Smooth muscle cell of the pulmonary artery (primary cell): ENCODE measurements at places on chromosomes 7 and 10. TPM values are rescaled to one million over a fixed set of nuclear protein-coding genes. Genes with fewer than 3 reads are reported as not detected.

Gene CYP26A1
- not detected in 2 replicates for total RNA-seq

Gene LIPJ
- not detected in 2 replicates for total RNA-seq

Gene TMEM196
- not detected in 2 replicates for total RNA-seq

Gene EN2
- not detected in 2 replicates for total RNA-seq

Gene THSD7A
- 0.13 and 0.17 TPM in 2 replicates for total RNA-seq

Gene IL2RA
- total RNA-seq = not detected in 2 replicates

Gene PHYH
- total RNA-seq = 13.9 and 21.5 TPM in 2 replicates

Gene NEURL1
- under 0.01 and 0.63 TPM in 2 replicates for total RNA-seq

Gene ASL
- total RNA-seq = 40.0 and 58.3 TPM in 2 replicates

Gene MLXIPL
- total RNA-seq = 0.03 and 0.39 TPM in 2 replicates

Gene MEIG1
- 0.46 TPM in 1 of 2 replicates, not detected in the other for total RNA-seq

Gene BEND7
- 4.0 and 7.6 TPM in 2 replicates for total RNA-seq

Gene AMPH
- total RNA-seq = 0.13 and 0.78 TPM in 2 replicates

Gene TMEM225B
- 0.52 and 1.1 TPM in 2 replicates for total RNA-seq

Gene FAM237B
- not detected in 2 replicates for total RNA-seq

Gene TET1
- 1.8 and 5.2 TPM in 2 replicates for total RNA-seq

Gene FEZF1
- not detected in 2 replicates for total RNA-seq

Gene PILRA
- 0.26 TPM in 1 of 2 replicates, not detected in the other for total RNA-seq

Gene BET1
- 23.6 and 35.2 TPM in 2 replicates for total RNA-seq

Gene INA
- 0.33 and 1.3 TPM in 2 replicates for total RNA-seq
